Ureter (tissue), 1 donor: ENCODE measurements at places on chromosomes 5 and 9. TPM values are rescaled to one million over a fixed set of nuclear protein-coding genes. Genes with fewer than 3 reads are reported as not detected.

The CDC20B gene
- not detected for total RNA-seq

The ENTREP1 gene
- 14.6 TPM for total RNA-seq

The FOXD4 gene
- total RNA-seq = not detected

The SMIM3 gene
- total RNA-seq = 23.1 TPM

The SOHLH1 gene
- not detected for total RNA-seq

The C9 gene
- total RNA-seq = not detected

The PCDHB13 gene
- 6.2 TPM for total RNA-seq

The RGS3 gene
- 57.9 TPM for total RNA-seq

The CANX gene
- total RNA-seq = 584 TPM

DNA sequence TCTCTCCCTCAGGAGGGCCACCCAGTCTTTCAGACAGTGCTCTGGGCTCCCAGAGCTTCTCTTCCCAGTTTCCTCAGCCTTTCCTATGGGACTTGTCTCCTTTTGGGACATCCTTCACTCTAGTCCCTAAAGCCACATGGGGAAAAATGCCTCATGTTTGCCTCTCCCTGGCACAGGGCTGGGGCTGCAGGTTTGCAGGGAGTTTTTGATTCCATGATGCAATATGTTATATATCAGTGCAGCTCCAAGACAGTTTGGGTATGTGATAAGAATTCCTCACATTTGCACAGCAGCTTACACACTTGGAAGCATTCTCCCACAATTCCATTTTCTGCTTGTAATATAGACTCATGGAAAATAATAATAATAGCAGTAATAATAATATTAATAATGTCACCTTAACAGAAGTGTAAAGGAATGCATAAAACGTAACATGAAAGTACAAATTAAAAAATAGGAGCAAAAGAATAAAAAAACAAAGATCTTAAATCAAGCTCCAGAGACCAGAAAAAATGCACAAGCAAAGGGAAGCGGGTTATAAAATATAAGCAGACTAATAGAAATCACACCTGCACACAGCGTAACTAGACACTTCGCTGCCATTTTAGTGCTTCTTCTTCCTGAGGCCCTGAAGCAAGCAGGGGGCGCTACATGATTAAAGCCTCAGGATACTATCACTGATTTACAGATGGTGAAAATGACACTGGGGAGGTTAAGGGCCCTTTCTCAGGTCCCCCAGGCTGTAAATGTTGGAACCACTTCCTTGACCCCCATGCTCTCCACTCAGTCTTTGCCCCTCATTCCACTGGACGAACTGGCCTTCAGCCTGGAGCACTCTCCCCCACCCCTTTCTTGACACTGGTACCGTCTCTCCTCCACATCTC lies 70.0 kb upstream of the IL17B start:
- no peak for DNase-seq

- no peak for DNase-seq
Measured at GRCh38 chr9:90188656-90189055, 454.0 kb downstream of the DIRAS2 start.

DNA sequence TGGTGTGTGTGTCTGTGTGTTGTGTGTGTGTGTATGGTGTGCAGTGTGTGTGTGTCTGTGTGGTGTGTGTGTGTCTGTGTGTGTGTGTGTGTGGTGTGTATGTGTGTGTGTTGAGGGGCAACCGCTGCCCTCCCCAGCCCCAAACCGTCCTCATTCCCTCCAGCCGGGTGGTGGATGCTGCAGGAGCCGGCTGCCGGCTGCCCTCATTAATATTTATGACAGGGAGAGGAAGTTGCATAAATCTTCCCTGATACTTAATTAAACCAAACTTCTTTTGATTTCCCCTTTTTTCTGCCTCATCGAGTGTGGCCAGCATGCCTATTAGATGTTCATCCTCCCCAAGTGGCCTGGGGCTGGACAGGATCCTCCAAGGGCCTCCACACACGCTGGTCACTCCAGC lies 121.4 kb upstream of the MVB12B start:
- DNase-seq = no peak

- DNase-seq = no peak
Measured at GRCh38 chr9:75990576-75991304, 100.3 kb downstream of the PCSK5 start.

GRCh38 chr5:153783362-153783658 lies 255.4 kb downstream of the FAM114A2 start:
- no peak for DNase-seq

DNA sequence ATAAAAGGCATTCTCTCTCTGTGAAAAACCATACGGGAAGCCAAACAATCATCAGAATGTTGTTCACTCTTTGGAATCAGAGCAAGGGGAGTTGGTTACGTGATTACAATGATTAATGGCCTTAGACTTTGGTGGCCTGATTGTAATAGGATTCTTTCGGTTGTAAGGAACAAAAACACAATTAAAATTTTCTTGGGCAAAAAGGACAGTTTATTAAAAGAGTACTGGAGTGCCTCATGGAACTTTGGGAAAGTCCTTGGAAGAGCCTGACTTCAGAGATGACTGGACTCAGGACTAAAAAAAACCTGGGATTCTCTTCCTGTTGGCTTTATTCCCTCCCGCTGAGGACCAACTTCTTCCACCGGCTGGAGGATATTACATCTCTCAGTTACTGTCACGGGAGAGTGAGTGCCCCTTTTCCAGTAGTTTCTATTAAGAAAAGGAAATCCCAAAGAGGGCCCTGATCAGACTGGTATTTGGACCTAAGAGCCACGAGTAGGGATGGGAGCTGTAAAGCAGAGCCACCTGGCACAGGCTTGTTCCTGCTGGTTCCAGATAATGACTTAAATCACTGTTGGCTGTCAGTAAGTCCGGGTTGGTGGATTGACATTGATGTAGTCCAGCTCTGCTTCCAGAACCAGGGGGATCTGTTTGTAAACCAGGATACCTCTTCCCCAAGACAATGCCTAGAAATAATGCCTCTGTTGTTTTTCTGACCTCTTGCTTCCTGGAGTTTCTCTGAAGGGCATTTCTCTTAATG lies 53.9 kb downstream of the CFAP95 start:
- no peak for DNase-seq

DNA sequence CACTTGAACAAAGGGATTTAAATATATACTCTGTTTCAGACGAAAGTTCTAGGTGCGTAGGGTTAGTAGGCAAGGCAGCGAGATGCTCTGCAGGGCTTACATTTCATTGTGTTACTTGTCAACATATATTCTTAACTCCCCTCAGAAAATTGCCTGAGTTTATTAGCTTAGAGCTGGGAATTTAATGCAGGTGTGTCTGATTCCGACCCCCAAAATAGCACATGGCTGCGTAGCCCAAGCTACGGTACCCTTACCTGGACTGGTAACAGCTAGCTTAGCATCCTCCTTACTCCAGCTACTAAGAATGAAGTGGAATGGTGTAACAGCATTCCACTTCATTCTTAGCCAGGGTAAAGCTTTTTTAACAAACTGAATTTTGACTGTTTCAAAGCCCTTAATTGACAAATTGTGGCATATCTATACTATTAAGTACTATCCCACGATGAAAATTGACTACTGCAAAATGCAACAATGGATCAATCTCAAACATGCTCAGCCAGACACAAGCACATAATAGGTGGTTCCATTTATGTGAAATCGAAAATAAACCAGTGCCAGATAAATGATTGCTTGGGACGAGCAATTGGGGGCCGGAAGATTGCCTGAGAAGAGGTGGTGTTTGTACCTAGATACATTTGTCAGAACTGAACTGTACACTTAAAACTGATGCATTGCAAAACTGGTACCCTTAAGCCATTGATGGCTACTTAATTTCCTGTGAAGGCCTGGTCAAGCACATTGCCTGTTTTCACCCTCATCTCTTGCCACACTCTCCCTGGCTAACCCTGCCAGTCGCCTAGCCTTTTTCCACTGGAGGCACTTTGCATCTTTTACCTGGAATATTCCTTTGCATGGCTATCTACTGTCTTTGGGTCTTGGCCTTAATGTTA lies 3.0 kb upstream of the FGF18 start:
- no peak for DNase-seq

DNA sequence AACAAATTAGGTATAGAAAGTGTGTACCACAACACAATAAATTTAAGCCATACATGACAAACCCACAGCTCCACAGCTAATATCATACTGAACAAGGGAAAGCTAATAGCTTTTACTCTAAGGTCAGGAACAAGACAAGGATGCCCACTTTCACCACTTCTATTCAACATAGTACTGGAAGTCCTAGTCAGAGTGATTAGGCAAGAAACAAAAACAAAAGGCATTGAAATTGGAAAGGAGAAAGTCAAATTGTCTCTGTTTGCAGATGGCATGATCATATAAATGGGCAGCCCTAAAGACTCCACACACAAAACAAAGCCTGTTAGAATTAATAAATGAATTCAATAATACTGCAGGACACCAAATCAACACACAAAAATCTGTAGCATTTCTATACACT lies 548.8 kb downstream of the CTNND2 start:
- DNase-seq = no peak

GRCh38 chr5:102048940-102049339 lies 247.1 kb downstream of the SLCO4C1 start:
- DNase-seq = no peak

DNA sequence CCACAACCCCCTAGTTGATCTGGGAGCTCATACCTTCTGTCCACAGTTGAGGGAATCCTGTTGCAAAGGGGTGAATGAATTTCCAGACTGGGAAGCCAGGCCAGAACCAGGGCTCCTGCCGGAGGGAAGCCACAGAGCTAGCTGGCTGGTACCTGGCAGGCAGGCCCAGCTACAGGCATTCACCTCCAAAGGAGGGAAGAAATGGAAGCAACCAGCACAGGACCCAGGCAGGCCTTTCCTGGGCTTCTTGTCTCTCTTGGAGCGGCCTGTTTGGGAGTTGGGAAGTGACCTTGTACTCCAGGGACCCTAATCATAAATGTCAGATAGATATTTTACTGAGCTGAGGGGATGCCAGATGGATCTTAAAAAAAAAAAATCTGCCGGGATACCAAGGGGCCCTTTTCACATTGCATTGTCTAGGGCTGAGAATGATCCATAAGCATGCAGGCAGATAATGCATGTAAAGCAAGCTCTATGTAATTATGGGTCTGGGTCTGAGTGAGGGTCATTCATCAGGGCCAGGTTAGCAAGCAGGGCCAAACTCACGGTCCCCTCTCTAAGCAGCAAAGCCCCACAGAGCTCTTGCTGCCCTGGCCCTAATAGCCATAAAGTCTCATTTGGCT lies 8.4 kb downstream of the NR2F1 start:
- DNase-seq = no peak

GRCh38 chr9:131708226-131709002 lies 31.5 kb downstream of the RAPGEF1 start:
- DNase-seq = no peak

GRCh38 chr5:32406650-32407049 lies 37.9 kb downstream of the ZFR start:
- no peak for DNase-seq

DNA sequence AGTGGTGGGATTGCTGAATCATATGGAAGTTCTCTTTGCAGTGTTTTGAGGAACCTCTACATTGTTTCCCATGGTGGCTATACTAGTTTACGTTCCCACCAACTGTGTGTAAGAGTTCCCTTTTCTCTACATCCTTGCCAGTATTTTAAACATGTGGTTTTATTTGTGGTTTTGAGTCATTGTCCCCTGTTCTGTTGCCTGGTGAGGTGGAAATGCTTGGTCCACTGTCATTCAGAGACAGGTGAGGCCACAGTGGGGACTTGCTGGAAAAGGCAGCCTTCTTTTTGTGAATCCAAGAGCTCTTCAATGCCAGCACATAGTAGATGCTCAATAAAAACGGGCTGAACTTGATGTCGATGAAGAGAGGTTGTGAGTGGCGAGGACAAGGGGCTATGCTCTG lies 44.2 kb downstream of the SH3PXD2B start:
- DNase-seq = no peak

DNA sequence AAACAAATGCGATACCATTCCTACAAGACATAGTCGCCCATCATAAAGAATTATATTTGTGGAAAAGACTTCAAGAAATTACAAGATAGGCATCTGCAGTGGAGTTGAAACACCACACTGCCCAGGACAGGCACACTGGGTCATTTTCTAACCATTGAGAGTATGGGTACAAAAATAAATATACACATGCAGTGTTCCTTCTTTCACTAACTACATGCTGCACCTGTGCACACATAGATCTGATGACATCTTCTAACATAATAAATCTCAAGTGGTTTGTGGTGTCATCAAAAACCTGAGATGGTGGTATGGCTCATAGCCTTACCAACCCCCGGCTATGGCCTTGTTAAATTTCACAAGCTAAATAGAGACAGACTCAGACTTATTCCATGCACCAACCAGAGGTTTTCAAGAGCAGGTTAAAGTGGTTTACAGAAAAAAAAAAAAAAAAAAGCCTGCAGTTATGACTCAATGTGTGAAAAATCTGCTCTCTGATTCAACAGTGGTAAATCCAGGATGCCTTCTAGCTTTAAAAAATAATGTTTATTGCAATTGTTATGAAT lies 12.4 kb upstream of the NFIB start:
- no peak for DNase-seq

DNA sequence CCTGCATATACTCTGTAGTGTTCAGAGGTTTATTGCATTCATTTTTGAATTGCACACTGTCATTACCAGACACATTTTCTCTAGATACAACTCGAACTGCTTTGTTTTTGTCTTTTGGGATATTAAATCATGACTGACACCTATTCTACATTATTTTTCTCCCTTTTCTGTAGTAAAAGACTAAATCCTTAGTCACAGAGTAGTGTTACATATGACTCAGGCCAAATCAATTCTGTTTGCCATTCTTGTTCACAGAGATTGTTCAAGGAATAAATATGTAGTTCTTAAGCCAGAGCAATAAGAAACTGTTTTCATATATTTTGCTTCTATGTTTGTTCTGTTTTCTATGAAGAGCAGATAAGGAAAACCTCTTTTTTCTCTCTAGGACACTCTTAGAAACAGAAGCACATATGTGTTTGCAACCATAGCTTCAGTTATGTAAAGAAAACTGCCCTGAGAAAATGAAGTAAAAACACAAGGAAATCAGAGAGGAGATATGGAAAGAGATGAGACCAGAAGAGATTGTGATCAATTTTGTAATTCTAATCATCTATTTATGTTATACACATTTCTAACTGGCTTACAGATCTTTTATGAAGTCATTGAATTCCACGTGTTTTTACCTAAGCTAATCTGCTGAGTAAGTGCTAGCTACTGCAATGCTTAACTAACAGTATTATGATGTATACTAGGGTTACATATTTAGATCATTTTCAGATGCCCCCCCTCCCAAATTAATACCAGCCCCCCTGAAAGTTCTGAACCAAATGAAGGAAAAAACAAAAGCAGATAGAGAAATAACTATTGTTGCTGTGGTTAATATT lies 1995.6 kb upstream of the CDH6 start:
- DNase-seq = no peak

GRCh38 chr5:139838381-139839197 lies 43.0 kb downstream of the PSD2 start:
- DNase-seq = no peak

DNA sequence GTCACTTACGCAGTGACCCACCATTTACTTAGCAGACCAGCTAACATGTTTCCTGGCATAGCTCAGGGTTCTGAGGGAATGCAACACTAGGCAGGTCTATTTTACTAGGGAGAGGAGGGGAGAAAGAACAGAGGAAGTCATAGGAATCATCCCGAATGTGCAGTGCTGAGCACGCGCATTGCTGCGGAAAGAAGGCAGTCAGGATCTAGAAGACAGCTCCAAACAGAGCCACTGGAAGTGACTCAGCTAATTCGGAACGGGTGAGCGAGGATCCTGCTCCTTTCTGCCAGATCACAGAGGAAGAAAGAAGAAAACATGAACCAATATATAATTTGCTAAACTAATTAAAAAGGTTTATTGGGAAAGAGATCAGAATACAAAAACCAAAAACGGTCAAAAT lies 339.8 kb downstream of the EFNA5 start:
- DNase-seq = no peak

GRCh38 chr5:98614341-98614740 lies 159.1 kb upstream of the RGMB start:
- DNase-seq = no peak

GRCh38 chr5:20522905-20523482 lies 535.0 kb upstream of the CDH18 start:
- DNase-seq = no peak
